Foreskin keratinocyte (primary cell): ENCODE measurements at places on chromosomes 3 and 15. TPM values are rescaled to one million over a fixed set of nuclear protein-coding genes. Genes with fewer than 3 reads are reported as not detected.

GRCh38 chr3:42649783-42650182, 3.7 kb upstream of the ZBTB47 start:
- no peak for DNase-seq

GRCh38 chr15:67925182-67925581, 85.3 kb upstream of the RNU6-1 start:
- no peak for DNase-seq

GRCh38 chr15:76339305-76340197, 3.0 kb downstream of the ISL2 start:
- peak; percentile 26 for DNase-seq

DNA sequence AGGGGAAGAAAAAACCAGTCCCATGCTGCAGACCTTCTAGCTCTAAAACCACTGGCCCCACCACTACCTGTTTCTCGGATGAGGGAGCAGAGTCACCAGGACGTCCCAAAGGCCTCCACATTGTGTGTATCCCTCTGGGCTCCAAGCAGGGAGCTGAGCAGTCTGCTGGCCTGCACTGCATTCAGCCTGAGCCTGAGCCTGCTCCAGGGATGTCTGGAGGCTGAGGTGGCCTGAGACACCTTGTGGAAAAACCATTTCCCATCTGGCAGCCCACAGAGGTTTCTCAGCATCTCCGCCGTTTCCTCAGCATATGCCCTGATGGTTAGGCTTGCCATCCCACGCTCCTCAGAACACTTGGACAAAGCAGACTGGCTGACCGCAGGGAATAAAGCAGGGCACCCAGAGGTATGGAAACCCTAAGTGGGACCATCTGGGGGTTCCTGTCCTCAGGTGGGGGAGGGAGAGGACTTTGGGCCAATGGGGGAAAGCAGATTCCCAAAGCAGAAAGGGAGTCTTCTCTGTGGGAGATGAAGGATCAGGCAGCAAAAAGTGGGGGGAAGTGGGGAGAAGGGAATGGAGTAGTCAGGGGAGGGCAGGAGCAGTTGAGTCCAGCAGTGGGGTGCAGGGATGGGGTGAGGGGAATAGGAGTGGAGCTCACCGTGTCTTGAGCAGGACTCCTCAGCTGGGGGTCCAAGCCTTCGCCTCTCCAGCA, at the start of gene CILP:
CILP (minus strand) TSS at position 704 of the 712 bp plus-strand sequence. CDS start 1,718 bp downstream, outside the sequence.
- no peak for DNase-seq

DNA sequence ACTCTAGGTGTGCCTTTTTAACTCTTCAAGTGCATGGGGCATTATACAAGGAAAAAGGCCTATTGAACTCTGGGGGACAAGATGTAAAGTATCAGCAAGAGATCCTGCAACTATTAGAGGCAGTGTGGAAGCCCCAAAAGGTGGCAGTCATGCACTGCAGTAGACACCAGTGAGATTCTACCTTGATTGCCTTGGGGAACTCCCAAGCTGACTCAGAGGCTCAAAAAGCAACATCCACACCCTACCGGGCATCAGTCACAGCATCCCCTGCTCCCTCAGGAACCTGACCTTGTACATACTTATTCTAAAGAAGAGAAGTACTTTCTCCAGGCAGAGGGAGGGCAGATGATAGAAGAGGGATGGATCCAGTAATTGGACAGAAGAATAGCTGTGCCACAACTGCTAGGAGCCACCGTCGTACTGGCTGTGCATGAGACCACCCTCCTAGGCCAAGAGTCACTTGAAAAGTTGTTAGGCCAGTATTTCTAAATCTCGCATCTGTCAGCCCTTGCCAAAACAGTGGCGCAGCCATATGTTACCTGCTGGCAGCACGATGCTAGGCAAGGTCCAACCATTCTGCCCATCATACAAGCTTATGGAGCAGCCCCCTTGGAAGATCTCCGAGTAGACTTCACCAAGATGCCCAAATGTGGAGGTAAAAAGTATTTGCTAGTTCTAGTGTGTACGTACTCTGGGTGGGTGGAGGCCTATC, 523.1 kb upstream of the FRG2C start:
- DNase-seq: no peak

GRCh38 chr3:4736284-4736861, 242.9 kb upstream of the BHLHE40 start:
- DNase-seq: peak; percentile 94

DNA sequence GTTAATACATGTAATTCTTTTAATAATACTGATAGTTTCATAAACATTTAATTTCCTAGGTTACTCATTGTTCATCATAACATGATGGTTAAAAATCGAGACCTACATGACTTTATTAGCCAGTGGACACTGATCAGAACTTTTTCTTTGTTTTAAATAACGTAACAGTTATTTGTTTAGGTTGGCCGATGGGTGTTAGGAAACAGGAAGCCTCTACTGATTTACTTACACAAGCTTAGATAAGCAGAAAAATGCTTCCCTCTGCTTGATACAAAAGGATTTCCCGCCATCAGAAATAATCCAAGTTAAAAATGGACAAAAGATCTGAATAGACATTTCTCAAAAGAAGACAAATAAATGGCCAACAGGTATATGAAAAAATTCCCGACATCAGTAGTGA, 16.6 kb upstream of the APH1B start:
- DNase-seq: no peak

DNA sequence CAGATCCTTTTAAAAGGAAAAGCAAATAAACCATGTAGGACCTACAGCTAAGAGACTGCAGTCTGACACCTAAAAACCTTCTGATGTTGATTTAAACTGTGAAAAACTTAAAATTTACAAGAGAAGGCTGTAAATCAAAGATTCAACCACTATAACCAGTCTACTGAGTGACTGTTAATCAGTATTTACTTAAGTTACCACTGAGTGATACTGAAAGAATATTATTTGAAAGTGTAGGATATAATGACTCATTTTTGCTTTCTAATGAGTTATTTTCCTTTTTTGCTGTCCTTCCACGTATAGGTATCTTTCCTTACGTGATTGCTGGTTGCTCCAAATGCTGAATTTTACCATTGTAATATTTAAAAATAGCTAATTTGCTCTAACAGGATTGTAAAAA, 44.6 kb downstream of the RFX7 start:
- DNase-seq: no peak

- DNase-seq: peak; percentile 19
These were observed 417.4 kb upstream of the NAALADL2 start for GRCh38 chr3:174441588-174442301.

DNA sequence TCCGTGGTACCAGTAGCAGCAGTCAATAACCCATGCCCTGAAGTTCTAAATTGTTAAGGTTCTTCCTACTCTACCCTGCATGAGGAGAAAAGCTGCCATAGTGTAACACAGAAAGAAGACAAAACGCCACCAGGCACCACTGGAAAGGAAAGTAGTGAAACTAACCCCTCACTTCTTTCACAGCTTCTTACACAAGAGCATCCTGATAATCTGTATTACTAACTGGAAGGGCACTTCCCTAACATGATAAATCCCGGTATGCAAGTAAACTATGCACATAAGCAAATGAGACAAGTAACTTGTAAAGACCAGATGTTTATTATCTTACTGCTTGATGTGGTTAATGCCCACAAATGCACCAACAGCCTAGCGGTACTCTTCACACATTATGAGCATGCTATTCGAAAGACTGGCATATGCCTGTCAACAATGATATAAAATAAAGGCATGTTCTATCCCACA, 141.3 kb downstream of the ADAM10 start:
- DNase-seq: no peak

The EIF4E3 gene
- 2.1 and 2.6 TPM in 2 replicates for total RNA-seq

The ATP2B2 gene
- total RNA-seq: not detected in 2 replicates

The ASTE1 gene
- 5.1 and 5.3 TPM in 2 replicates for total RNA-seq

The TJP1 gene
- 94.0 and 98.3 TPM in 2 replicates for total RNA-seq

The RPL22L1 gene
- 290 and 331 TPM in 2 replicates for total RNA-seq
